Stimulated activated CD4-positive, alpha-beta T cell treated with anti-CD3 and anti-CD28 coated beads, Interleukin-12 subunit alpha, Interleukin-12 subunit beta, amount 100 ng/mL, for 4 hours (primary cell): ENCODE measurements at places on chromosomes 4 and X.

DNA sequence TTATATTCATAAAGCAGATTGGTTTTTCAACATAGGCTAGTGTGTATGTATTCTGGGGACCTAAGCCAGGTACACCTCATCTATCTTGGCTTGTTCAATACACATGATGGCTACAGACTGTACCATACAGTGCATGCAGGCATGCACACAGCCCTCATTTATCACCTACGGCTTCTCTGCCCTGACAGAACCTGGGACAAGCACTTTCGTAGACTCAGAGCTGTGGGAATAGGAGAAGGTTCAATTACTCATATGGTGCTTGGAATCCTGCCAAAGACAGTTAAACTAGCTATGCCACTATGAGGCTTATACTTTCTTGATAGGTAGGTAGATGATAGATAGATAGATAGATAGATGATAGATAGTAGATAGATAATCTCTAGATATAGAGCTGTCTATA lies 457.2 kb downstream of the GALNTL6 start:
- no peak for DNase-seq

DNA sequence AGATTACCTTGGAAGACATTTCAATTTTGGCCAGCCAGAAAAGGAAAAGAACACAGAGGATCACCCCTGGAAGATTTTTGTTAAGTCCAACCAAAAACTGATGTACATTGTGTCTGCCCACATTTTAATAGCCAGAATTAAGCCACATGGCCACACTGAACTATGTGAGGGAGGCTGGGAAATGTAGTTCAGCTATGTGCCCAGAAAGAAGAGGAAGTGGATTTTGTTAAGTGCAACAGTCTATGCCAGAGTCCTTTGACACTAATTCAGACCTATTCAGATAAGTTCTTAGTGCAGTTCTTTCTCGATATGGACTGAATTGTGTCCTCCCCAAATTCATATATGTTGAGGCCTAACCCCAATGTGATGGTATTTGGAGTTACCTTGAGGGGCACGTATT lies 18.4 kb downstream of the PRPS1 start:
- DNase-seq, result no peak

- no peak for DNase-seq
These were observed 343.3 kb upstream of the FRG1 start for GRCh38 chr4:189597341-189597740.

DNA sequence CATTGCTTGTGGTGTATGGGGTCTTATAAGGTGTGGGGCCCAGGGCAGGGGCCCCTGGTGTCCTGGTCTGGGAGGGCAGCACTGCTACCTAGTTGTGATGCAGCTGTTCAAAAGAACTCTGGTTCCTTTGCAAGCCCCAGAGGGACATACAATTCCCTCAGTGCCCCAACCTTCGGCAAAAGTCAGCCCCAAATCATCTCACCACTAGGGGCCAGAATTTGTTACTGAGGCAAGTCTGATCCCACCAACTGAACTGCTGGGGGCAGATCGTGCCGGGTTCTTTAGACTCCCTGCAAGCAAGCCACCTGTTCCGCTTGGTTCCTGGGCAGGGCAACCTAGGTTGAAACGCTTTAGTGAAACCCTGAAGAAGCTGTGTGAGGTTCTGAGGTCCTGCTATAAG lies 180.1 kb upstream of the S100G start:
- DNase-seq, result no peak
